NCI-H510A treated with DMSO at 0.1 percent for 48 hours (cell line): ENCODE measurements at places on chromosomes 6 and 20.

GRCh38 chr6:158570681-158570962, 10.7 kb downstream of the TMEM181 start:
- no peak for DNase-seq

DNA sequence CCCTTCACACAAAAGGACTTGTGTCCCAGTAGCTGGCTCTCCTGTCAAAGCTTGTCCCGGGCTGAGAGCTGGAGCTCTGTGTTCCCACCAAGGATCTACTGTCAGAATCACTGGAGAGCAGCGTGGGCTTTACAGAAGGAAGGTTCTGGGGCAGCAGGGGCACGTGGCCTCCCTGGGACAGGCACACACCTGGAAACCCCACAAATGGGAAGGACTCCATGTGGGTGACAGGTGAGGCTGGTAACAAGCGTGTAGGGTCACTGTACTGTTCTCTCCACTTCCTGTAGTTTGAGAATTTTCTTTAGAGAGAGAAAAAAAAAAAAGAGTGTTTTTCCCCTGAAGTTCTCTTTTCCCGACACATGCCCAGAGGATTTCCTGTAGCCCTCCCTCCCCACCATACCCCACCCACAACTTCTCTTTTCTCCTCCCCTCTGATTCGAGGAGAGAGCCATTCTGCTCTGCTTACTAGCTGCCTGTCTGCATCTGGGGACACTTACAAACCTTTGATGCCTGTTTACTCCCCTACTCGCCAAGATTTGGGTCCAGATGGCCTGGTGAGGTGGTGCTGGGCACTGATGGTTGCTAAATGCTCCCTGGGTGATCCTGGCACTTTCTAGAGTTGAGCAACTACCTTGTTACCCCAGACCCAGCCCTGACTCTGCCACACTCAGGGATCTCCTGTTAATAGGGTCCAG, 84.1 kb upstream of the SIRPA start:
- no peak for DNase-seq

DNA sequence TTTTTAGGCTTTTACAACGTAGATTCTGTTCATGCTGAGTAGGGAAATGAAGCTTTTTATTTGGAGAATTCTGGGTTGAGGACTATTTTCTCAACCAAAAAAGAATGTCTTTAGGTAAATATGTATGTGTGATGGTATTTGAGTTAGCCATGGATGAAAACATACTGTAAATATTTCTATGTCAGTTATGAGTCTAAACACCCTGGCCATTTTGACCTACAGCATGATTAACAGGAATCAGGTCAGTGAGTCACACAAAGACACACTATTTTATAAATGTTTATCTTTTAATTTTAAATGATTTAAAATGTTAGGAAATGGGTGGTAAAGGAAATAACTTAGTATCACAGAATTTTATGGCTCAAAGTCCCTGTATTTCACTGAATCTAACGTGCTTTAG, 851.7 kb upstream of the MAP3K7 start:
- no peak for DNase-seq

DNA sequence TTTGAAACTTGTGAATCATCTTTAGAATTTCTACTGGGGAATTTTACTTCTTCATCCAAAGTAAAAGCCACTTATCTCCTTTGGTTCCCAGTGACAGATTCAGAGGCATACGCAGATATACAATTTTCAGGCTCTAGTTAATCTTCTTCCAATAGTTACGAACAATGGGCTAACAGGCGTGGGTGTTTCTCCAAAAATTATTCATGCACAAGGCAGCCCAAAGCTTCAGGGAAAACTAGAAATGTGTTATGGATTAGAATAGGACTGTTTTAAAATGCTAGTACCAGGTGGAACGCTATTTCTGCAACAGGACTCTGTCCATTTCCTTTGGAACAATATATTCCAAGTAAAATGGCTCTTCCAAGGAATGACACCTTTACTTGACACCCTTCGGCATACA, 102.2 kb downstream of the ZNF217 start:
- DNase-seq = no peak

DNA sequence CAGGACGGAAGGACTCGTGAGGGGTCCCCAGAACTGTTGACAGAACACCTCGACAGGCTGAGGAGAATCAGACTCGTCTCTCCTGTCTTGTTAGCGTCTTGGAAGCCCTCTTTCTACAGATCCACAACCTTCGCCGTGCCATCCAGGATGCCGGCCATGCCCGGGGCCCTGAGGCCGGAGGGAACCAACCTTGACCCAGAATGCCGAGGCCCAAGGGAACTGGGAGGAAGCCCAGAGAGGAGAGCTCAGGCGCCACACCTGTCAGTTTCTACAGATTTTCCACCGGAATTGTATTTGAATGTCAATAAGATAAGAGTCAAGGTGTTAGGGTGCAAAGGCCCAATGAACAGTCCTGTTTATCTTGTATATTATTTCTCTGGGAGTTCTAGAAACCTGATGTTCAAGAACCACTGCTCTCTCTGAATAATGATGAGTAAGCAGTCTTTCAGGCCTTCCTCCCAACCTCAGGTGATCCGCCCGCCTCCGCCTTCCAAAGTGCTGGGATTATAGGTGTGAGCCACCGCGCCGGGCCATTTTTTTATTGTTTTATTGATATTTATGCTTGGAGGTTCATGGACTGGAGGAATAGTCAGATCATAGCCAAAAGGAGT, 799 bp upstream of the ME1 start:
- DNase-seq = peak; percentile 36

- DNase-seq = no peak
Measured at GRCh38 chr20:11918391-11918845, 725 bp downstream of the BTBD3 start.

- no peak for DNase-seq
Measured at GRCh38 chr6:150656156-150656555, 56.5 kb downstream of the PLEKHG1 start.

- DNase-seq = no peak
Measured at GRCh38 chr6:131197716-131198115, 62.4 kb downstream of the AKAP7 start.

DNA sequence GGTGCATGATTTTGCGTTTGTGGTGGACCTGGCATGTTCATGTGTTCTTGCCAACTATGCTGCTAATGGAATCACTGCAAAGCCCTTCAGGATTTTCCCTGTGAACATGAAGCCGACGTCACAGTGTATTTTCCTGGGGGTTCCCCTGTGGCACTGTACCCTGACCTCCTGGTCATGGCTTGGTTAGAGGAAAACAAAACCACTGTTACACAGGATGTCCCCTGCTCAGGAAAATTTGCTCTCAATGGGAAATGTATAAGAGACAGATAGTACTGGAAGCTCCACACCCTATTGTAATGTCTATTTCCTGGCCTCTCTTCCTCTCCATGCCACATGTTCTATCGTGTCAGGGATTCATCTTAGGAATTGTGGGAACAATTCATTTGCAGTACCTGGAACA, 19.7 kb downstream of the TSHZ2 start:
- DNase-seq = no peak

- no peak for DNase-seq
Measured at GRCh38 chr6:13156381-13156780, 172.0 kb downstream of the TBC1D7 start.

GRCh38 chr6:137787016-137787415, 80.0 kb upstream of the TNFAIP3 start:
- no peak for DNase-seq

- no peak for DNase-seq
Measured at GRCh38 chr6:105911106-105911629, 175.0 kb upstream of the PRDM1 start.

DNA sequence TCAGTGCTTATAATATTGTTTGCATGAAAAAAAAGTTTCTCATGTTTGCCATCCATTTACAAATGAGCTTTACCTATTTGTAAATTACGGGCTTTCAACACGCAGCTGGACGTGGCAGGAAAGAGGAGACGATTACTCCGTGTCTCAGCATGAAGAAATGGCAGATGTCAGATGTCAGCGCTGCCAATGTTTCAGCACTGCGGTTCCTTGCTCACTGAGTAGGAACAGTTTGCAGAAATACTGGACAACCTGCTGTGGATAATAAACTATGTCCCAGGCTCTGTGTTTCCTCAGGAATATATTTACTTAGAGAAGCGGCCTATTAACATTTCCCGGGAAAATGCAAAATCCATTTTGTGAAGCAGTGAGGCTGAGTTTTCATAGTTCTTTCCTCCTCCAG, 22.7 kb downstream of the RAMACL start:
- DNase-seq = no peak

GRCh38 chr6:105332576-105332975, 70.3 kb downstream of the PREP start:
- DNase-seq = no peak

DNA sequence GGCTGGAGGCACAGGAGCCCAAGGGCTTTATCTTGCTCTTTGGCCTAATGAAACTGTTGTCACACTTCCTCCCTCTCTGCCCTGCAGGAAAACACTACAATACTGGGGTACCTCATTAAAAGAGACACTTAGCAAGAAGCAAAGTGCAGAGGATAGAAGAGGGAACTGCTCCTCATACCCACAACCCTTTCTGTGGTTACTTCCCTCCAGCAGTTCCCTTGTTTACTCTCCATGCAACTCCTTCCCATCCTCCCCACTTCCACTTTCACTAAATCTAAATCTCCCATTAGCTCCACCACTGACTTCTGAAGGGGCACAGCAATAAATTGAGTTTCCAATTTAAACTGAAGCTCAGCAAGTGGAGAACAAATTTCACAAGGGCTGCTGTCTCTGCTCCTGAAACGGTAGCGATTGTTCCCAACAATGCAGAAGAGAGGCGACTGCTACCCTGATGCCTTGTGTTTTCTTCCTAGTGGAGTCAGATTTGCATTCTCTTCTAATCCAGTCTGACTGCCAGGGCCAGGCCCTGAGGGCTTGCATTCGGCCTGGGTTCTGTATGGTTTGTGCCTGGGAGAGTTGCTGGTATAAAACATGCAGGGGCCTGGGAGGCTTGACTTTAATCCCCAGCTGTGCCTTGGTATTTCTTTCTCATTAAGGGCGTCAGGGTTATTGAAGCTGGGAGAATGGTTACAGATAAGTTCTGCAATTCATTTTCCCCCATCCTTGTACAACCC, 454.7 kb downstream of the TFAP2B start:
- no peak for DNase-seq

- DNase-seq = no peak
Measured at GRCh38 chr6:168018664-168019063, 21.2 kb downstream of the KIF25 start.

GRCh38 chr20:44247586-44248409, 690 bp downstream of the GDAP1L1 start:
- no peak for DNase-seq

DNA sequence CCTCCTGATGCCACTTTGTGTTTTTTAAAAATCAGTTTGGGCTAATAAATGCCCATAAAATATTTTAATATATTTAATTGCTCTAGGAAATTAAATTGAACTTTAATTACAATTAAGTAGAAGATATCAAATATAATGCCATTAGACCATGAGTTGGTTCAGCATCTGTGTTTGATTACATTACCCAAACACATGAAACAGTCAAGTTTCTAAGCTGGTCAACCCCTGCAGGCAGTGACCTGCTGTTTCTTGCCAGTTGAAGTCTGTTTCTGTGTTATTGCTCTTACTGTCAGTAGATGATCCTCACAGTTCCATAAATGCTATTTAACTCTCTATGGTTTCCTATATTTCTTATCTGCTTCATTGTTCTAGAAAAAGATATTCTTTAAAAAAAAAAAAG, 9.7 kb upstream of the TENT5A start:
- DNase-seq = no peak

- no peak for DNase-seq
Measured at GRCh38 chr6:137102851-137103492, 58.2 kb upstream of the IL20RA start.

DNA sequence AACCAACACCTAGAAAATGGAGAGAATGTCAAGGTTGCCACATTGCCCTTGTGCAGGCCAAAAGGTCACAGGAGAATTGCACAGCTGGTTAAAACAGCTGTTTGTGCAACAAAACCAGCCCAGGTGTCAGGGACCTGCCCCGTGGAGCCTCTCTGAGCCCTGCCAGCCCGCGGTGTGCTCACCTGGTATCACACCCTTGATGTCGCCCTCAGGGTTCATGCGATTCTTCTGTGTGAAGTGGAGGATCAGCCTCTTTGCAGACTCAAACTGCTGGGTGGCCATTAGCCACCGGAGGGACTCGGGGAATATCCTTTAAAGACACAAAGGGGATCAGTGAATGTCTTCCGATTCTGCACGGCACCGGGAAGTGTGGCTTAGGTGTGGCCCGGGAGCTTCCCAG, 39.2 kb downstream of the PSMG4 start:
- no peak for DNase-seq

GRCh38 chr6:4439159-4439558, 303.8 kb upstream of the ECI2 start:
- no peak for DNase-seq

DNA sequence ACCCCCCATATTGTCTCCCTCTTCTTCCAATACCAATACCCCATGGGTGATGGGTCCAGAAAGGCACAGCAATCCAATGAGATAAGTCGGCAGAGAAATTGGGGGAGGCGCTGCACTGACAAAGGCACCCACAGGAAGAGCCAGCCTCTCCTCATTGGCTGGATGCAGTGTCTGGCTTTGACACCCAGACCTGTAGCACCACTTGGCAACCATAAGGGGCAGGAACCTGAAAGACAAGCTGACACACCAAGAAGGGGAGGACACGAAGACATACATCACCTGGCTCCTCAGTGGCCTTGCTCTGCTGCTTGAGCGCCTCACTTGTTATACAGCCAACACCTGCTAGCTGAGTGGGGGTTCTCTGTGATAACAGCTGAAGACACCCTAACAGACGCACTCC, 19.4 kb upstream of the SLC4A11 start:
- no peak for DNase-seq

DNA sequence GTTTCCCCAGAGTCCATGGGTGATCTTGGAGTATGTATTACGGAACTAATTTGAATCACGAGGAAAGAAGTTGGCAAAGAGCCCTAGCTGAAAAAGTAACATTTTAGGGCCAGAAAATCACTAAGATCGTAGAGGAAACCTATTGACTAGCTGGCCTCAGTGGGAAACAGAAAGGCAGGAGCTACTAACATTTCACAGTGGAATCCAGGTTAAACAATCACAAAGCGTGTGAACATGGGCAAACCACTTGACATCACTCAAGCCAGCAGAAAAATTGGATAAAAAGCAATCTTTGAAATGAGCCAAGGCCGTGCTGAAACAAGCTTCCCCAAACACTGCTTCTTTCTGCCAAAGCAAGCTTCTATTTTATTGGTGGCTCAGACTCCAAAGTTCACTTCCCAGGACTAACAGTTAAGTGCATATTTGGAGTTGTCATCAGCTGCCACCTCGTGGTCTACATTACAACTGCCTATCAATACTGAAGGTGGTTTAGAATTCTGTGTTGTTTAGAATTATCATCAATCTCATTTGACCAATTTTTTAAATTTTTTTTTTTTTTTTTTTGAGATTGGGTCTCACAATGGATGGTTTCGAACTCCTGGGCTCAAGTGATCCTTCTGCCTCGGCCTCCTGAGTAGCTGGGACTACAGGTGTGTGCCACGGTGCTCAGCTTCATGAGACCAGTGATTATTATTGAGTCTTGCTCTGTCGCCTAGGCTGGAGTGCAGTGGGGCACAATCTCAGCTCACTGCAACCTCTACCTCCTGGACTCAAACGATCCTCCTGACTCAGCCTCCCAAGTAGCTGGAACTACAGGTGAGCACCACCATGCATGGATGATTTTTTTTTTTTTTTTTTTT, 10.6 kb downstream of the RPS10 start:
- DNase-seq = peak; percentile 59
